ENCODE measurements at places on chromosomes 3 and 15.

DNA sequence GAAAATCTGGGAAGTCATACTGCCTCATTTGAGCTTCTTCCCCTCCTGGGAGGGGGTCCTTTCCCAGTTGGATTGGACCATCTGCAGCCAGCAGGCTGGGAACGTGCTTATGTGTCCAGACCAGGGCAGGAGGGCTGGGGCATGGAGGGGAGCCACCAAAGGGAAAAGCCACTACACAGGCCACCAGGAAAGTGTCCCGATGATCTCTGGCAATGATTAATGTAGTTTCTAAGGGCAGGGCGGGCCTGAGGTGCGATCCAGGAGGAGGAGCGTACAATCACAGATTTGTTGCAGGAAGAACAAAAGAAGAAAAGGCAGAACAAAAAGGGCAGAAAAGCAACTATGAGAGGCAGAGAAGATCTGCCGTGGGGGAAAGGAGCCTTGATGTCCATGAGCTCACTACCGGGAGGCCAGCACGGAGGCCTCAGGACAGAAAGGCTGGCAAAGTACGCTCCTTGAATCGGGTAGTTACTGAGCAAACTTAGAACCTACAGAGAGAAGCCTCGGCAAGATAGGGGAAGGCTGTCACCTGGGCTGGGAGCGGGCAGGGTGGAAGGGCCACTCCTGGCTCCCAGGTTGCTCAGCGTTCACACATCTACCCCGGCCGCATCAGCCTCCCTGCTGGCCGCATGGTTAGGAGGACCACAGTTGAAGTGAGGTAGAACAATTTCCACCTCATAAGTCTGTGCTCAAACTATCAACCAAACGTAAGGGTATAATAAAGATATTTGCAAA lies 79.5 kb upstream of the PCSK6 start:
- no peak for DNase-seq

DNA sequence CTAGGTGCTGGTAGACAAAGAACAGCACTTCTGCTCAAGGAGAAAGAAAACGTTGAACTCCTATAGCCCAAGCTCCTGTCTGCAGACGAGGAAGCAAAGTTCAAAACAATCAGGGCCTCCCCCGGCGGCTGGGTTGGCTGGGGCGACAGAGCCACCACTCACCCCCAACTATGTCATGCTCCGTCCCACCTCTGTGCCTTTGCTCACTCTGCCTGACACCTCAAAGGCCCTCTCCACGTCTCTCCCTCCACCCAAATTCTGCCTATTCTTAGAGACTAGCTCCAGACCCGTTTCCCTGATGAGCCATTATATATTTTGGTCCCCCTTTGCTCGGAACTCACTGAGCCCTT lies 304.3 kb downstream of the TLE3 start:
- DNase-seq, result no peak

DNA sequence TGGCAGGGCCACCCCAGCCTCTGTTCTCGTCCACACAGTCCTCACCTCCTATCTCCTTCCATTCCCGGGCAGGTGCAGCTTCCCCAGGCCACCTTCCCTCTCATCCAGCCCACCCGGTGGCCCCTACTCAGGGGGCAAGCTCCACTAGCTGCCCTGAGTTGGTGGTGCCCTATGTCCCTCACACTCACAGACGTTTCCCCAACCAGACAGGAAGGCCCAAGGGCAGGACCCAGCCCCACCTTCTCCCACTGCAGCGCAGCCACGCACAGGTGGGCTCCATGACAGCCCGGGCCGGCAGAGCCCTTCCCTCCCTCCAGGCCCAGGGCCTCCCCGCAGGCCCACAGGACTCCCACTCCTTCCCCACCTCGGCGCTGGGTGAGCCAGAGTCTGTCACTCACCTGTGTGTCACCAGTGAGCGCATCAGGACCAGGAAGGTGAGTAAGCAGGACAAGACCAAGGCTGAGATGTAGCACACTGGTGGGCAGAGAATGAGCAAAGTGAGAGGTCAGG lies 11.1 kb downstream of the ISLR start:
- no peak for DNase-seq

GRCh38 chr3:94246171-94246570 lies 183.3 kb downstream of the NSUN3 start:
- DNase-seq, result no peak

- DNase-seq, result no peak
Measured at GRCh38 chr3:65173841-65174240, 486.0 kb upstream of the ADAMTS9 start.
